Hypothalamus (tissue), 51 donors: ENCODE measurements at places on chromosomes 5 and 9.

GRCh38 chr5:159705948-159706347 lies 210.3 kb upstream of the ADRA1B start:
- no peak for DNase-seq

DNA sequence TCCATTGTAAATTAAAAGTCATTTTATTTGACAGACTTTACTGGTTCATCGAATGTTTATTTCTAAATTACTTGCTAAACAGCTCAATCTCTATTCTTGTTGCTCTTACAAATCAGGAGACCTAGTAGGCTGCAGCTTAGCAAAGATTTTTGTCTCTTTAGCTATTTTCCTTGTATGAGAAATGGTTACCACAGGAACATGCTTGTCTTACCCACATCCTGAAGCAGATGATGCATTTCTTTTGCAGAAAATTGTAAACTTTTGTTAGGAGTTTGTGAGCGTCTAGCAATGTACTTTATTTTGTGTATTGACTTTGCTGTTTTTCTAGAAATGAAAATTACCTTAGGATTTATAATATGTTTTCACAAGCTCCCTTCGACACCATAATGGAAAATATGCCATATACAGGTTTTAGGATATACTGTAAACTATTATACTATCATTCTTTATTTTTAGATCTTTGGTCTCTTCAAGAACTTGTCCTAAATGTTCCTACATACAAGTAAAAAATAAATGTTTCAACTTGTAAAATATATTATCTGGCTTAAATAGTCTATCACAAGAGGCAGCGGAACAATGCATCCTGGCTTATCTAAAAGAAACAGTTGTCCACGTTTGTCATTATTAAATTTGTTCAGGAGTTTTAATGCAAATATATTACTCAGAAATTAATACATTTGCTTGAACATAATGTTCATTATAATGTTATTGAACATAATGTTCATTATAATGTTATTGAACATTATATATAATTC lies 54.1 kb downstream of the SPEF2 start:
- DNase-seq: no peak

DNA sequence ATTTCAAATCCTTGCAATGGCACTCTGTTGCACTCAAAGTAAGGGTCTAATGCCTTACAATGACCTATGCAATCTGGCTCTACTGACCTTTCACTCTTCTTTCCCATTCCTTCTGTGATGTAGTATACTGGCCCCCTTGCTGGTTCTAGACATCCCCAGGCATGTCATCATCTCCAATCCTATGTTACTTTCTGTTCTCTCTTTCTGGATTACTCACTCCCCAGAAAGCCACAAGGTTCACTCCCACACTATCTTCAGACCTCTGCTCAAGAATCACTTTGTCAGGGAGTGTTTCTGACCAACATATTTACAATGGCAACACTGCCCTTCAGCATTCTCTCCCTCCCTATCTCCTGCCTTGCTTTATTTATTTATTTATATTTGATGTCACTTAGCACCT lies 802.2 kb upstream of the WWC1 start:
- no peak for DNase-seq

- DNase-seq: no peak
Observed at GRCh38 chr5:137921931-137922330, 32.7 kb downstream of the PKD2L2 start.

- DNase-seq: no peak
Observed at GRCh38 chr9:135785013-135785575, 83.1 kb downstream of the KCNT1 start.

- no peak for DNase-seq
Observed at GRCh38 chr5:112245656-112246055, 173.4 kb downstream of the EPB41L4A start.

DNA sequence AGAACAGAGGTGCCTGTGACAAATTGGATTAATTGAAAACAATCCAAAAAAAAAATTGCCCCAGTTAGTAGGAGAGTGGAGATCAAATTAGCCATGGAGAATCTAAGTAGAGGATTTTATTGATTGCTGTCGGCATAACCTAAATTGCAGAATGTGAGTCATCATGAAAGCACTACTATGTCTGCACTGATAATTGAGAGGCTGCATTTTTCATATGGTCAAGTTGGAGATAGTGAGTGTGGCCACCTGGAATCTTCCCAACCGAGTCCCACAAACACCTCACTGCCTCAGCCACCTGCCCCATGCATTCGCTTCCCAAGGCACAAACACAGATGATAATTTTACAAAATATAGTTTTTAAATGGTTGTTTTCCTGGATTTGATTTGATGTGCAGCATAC lies 123.7 kb downstream of the NTRK2 start:
- DNase-seq: no peak

- no peak for DNase-seq
Observed at GRCh38 chr9:18638371-18639249, 164.7 kb downstream of the ADAMTSL1 start.

DNA sequence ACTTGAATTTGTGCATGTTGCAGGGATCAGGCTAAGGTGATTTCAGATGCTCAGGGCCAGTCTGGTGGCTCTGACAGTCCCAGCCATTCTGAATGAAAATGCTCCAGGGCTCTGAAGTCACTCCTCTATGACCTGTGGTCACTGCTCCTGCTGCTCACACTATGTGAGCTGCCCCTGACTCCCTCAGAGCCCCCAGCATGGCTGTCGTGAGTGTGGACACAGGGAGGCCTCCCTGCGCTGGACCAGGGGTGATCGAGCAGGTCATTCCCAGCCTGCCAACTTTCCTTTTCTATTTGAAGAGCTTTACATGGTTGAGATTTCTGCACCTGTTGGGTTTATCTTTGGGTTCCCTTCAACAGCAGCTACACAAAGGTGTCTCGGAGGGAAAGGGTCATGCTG lies 74.5 kb downstream of the WNK2 start:
- no peak for DNase-seq
